ENCODE measurements at places on chromosomes 5 and 9.

GRCh38 chr5:142769251-142769792 is 855 bp upstream of the ARHGAP26 start:
- DNase-seq = no peak

DNA sequence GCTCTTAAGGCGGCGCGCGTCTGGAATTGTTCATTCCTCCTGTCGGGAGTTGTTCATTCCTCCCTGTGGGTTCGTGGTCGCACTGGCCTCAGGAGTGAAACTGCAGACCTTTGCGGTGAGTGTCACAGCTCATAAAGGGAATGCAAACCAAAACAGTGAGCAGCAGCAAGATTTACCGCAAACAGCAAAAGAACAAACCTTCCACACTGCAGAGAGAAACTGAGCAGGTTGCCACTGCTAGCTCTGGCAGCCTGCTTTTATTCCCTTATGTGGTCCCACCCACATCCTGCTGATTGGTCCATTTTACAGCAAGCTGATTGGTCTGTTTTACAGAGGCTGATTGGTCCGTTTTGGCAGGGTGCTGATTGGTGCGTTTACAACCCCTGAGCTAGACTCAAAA is 1365.3 kb upstream of the WWC1 start:
- DNase-seq = no peak

DNA sequence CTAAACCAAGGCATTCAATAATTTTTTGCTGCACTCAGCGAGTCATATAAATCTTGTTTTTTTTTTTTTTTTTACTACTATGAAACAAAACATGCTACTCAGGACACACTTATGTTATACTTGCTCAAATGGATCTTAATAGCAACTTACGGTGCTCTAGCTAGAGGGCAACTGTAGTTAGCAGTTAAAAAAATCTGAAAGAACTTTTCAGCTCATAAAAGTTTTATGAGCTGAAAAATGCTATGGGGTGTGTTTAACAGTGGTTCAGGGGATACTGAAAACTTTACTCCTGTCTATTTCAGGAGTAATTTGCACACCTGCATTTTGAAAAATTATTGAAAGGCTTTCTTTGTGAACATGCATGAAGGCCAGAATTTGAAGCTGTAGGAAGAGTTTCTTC is 53.4 kb downstream of the VCAN start:
- DNase-seq = no peak

DNA sequence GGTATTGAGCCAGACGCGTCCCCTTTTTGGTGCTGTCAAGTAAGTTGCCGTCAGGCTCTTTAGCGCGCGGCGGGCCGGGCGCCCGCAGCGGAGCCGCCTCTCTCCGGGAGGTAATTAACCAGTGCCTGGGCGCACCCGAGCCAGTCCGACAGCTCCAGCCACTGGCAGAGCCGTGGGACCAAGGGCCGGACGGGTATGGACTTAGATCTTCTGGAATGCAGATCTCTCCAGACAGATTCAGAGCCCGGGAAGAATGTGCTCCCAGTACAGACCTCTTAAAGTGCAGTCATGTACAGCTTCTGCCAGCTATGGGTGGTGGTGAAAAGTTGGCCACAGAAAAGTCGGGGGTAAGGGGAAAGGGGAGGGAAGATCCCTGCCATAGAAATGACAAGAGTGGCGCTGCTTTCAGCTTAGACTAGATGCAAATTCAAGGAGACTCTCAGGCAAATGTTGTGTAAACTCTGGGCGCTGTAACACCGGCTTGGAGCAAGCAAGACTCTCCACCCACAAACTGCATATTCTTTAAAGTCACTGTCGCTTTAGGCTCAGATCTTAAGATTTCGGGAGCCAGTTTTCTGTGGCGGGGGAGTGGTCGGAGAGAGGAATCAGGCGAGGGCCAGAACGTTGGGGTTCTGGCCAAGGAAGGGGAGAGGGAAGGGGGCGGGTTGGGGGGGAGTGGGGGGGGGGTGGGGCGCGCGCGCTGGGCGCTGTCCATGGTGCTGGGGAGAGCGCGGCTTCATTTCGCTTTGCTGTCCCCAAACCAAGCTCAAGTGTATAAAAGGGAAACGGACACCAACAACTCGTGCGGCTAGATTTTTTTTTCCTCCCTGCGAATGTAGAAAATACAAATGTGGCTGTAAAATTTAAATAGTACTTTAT is 29.2 kb downstream of the NR2F1 start:
- no peak for DNase-seq

GRCh38 chr5:175773534-175774070 is 97.8 kb upstream of the CPLX2 start:
- DNase-seq = no peak

DNA sequence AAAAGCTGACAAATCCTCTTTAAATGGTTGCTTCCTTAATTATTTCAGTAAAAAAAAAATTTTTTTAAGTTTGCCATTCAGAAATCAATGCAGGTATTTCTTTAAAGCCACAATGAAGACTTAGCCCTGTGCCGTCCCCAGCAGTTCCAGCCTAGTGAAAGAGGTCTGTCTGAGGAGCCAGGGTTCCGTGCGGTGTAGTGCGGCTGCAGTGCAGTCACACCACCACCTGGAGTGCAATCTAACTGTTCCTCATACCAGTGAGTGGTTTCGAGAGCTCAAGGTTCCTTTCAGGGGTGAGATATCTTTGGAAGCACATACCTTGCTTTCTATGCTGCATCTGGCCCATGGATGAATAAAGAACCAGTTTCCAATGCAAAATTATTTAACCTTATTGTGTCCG is 87.5 kb downstream of the FANCC start:
- DNase-seq = no peak

- DNase-seq = no peak
Observed at GRCh38 chr5:121741156-121741555, 110.5 kb upstream of the FTMT start.

GRCh38 chr5:158155067-158155466 is 296.1 kb upstream of the CLINT1 start:
- no peak for DNase-seq

DNA sequence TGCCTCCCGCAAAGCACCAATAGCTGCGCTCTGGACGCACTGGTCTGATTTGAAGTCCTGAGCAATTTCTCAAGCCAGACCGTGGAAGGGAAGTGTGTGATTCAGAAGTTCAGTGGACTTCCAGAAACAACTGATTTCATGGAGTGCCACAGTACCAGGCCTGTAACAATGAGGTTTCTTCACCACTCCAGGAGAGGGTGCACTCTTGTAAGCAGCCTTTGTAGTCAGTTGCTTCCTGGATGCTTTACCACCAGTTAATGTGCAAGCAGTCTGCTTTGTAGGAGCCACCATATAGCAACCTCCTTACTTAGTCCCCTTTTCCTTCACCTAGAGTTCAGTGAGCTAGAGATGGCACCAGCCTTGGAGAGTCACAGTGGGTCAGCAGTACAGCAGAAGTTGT is 12.3 kb downstream of the CAAP1 start:
- no peak for DNase-seq

GRCh38 chr5:27516437-27516836 is 478.1 kb upstream of the CDH9 start:
- no peak for DNase-seq

Data from kidney epithelial cell (primary cell).